Renal pelvis (tissue), 12 donors: ENCODE measurements at places on chromosomes 6 and 20. TPM values are rescaled to one million over a fixed set of nuclear protein-coding genes. Genes with fewer than 3 reads are reported as not detected.

- DNase-seq, result no peak
Observed at GRCh38 chr6:67129780-67130179, 1422.8 kb upstream of the EYS start.

DNA sequence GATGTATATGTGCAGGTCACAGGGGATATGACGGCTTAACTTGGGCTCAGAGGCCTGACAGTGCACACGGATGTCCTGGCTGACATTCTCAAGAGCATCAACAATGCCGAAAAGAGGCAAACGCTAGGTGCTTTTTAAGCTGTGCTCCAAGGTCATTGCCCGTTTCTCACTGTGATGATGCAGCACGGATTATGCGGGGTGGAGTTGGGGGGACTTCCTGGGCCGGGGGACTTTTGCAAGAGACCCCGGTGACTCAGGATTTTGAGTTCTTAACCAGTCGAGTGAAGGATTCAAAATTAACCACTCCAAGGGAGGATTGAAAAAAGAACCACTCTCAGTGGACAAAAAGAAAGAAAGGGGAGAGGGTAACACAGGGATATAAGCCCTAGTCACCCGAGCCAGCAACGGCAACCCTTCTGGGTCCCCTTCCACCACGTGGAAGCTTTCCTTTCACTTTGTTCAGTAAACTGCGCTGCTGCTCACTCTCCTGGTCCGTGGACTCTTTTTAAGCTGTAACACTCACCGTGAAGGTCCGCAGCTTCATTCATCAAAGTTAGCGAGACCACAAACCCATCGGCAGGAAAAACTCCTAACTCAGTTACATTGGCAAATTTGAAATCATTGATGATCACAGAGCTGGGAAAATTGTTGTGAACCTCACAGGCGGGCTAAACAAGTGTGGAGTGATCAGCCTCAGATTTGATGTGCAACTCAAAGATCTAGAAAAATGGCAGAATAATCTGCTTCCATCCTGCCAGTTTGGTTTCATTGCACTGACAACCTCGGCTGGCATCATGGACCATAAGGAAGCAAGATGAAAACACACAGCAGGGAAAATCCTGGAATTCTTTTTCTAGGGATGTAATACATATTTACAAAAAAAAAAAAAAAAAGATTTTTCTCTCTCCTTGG, 199.3 kb downstream of the ARID1B start:
- DNase-seq, result no peak

DNA sequence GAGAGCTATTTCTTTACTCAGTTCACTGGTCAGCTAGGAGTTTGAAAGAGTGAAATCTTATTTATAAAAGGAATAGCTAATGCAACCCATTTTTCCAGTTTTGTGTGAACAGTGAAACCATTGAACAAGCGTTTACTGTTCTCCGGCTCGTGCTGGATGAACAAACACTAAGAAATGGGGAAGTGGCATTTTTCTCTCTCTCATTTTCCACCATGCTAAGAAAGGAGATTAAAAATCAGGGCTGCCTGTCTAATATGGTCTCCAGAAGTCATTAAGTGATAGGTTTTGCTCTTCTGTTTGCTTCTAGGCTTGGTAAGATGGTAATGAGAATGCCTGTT, 774 bp upstream of the SFT2D1 start:
- no peak for DNase-seq

DNA sequence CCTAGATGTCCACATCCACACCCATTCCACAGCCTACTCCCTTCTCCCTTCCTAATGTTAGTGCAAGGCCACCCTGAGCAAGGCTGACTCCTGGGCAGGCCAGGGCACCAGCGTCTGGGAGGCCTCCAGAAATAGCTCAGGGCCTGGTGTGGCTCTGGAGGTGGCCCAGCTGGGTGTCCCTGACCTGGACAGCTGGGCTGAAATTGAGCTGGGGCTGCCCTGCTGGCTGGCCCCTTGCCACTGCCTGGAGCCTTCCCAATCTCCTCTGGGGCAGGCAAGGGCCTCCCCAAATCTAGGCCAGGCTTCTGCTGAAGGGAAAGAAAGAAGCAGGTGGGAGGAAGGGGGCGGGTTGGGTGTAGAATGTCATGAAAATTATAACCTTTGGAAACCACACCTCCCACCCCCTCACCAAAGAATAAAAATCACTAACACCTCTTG, 2.1 kb downstream of the FAM110A start:
- DNase-seq, result no peak

GRCh38 chr6:43399932-43400487, 27.3 kb upstream of the ABCC10 start:
- DNase-seq, result no peak

The TP53TG5 gene
- polyA plus RNA-seq, result 1.3 TPM
